ENCODE measurements at places on chromosomes 11 and 22.

DNA sequence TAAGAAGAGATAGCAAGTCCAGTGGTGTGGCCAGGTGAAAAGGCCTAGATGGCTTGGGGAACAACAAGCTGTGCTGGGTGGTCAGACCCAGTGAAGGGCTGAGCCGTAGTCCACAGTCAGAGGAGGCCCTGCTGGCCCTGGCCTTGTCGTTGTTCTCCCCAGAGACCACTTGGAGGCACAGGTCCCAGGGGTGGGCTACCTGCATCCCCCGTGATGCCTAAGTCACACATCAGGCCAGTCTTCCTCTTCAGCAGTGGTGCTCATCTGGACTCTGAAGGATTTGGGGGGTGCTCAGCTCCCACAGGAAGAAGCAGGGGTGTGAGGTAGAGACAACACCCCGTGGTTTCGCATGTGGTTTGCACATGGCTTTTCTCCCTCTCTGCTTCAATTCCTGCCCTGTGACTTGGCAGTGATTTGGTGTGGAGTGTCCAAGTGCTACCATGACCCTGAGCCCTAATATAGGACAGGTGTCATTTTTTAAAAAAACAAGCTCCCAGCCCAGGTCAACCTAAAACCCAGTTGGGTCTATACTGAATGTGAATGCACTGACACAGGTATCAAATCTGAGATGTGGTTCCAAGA is 51.0 kb downstream of the ALX4 start:
- no peak for DNase-seq
- H3K4me1 ChIP-seq: peaks cover 41% of the 10 kb centered on the region
- peak overlapping the region; percentile 7 for H3K27ac ChIP-seq
- no peak overlapping the region for H3K4me3 ChIP-seq

- no peak overlapping the region for H3K27ac ChIP-seq
- no peak for DNase-seq
- H3K27me3 ChIP-seq: peaks cover 26% of the 10 kb centered on the region
- no peak overlapping the region for H3K4me3 ChIP-seq
Observed at GRCh38 chr11:22349491-22349890, 11.3 kb downstream of the SLC17A6 start.

DNA sequence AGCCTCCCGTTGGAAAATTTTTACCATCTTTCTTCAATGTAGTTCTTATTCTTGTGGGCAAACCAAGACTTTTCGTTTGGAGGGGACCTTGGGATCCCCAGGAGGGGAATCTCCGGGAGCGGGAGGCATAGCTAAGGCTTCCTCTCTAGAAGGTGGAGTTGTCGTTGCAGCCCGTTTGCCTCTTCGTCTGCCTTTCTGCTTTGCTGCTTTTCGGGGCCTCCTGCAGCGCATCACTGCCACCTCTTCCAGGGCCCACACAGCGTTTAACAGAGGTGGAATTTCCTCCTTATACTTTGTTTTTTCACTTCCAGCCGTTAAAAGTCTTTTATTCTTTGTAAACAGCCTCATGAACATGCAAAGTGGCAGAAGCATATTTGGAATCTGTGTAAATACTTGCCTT is 3.5 kb upstream of the IFITM3 start:
- peak overlapping the region; percentile 85 for H3K27ac ChIP-seq
- H3K4me3 ChIP-seq: no peak overlapping the region
- H3K27me3 ChIP-seq: no peaks in the 10 kb centered on the region
- DNase-seq: no peak
- peaks cover 2% of the 10 kb centered on the region for H3K36me3 ChIP-seq
- H3K4me1 ChIP-seq: peaks cover 52% of the 10 kb centered on the region

DNA sequence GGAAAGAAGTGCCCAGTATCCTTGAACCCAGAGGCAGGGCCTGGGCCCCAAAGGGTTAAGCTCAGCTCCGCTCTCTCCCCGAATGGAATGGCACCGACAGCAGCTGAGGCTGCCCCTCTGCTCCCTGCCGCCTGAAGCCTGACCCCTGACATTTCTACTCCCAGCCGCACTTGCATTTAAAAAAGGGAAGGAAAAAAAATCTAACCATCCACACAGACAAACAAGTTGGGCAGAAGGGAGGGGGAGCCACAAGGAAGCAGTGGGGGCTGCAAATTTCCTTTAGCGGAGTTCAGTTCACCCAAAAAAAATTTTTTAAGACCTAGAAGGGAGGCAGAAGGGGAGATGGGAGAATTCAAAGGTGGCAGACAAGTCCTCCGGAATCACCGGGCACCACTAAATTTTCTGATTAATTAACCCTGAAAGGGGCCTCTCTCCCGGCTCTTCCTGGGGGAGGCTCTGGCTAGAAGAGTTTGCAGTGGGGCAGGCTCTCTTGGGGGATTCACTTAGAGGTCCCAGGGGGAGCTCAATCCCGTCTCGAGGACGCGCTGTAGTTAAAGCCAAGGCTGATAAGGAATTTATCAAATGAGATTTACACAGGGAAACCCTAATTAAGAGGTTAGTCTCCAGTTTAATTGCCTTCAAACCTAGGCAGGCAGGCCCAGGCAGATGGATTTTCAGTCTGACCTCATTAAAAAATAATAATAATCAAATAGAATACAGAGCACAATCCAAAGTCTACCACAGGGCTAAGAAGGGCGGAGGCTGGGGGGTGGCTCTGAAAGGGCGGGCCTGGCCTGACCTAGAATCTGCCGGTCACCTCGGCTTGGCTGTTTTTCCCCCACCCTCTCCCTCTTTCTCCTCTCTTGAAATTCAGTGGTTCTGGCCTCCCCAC is 25.6 kb downstream of the MN1 start:
- DNase-seq: no peak
- peaks cover 49% of the 10 kb centered on the region for H3K27me3 ChIP-seq
- no peak overlapping the region for H3K4me3 ChIP-seq
- no peaks in the 10 kb centered on the region for H3K36me3 ChIP-seq
- H3K4me1 ChIP-seq: no peaks in the 10 kb centered on the region
- H3K27ac ChIP-seq: no peak overlapping the region

DNA sequence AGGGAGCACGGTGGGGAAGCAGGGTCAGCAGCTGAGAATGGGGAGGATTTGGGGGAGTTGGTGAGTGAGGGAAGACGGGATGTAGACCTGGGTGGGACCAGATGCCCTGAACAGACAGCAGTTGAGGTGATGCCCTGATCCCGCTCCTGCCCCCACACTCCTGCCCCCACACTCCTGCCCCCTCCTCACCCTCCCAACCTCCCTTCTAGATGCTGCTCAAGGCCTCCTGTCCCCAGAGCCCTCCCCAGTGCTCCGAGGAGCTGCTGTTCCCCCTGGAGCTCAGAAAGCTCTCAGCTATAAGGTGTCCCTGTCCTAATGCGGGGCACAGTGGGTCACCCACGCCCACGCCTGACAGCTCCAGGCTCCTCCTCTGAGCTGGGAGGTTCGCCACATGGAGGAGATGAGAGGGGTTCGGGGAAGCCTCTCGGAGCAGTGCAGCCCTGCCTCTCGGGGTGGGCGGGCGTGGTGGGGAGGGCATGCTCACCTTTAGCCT is 25.1 kb upstream of the TTLL12 start:
- peaks cover 5% of the 10 kb centered on the region for H3K4me1 ChIP-seq
- no peak for DNase-seq
- no peaks in the 10 kb centered on the region for H3K36me3 ChIP-seq
- no peak overlapping the region for H3K27ac ChIP-seq

- peak overlapping the region; percentile 85 for H3K27ac ChIP-seq
- peak overlapping the region; percentile 83 for H3K4me3 ChIP-seq
- H3K27me3 ChIP-seq: peaks cover 10% of the 10 kb centered on the region
Observed at GRCh38 chr11:66287889-66288670, 863 bp downstream of the YIF1A start.

DNA sequence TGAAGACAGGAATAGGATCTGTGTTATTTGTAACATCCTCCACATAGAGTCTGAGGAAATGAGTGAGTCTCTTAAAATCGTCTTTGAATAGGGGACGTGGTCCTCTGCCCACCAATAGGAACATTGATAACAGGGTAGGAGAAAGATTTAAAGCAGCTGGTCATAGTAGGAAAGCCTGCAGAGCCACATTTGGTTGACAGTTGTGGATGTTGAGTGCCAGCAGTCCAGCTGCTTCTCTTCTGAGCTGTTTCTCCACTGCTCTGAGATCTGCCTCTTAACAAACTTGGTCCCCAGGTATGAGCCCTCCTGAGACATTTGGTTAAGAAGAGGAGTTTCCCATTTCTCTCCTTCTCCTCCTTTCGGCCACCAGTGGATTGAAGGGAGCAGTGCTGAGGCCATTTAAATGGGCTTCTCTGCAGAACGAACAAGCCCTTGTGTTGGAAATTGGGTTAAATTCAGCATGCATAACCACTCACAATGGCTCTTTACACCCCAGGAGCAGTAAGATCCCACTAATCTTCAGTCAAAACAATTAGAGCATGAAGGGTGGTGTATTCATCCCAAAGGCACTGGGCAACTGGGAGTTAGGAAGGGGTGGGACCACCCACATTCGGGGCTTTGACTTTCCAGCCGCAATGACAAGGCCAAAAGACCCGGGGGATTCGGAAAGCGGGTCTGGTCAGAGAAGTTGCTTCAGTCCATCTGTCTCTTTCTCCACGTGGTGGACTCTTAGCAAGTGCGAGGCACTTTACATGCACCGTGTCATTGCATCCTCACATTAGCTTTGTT is 32.3 kb downstream of the MIAT start:
- H3K4me1 ChIP-seq: peaks cover 57% of the 10 kb centered on the region
- H3K4me3 ChIP-seq: no peak overlapping the region
- H3K27ac ChIP-seq: no peak overlapping the region
- H3K36me3 ChIP-seq: peaks cover 14% of the 10 kb centered on the region
- H3K27me3 ChIP-seq: no peaks in the 10 kb centered on the region
